HT-29 (cell line): ENCODE measurements at places on chromosomes 2 and 18. TPM values are rescaled to one million over a fixed set of nuclear protein-coding genes. Genes with fewer than 3 reads are reported as not detected.

The YWHAQ gene
- 294 and 342 TPM in 2 replicates for total RNA-seq

DNA sequence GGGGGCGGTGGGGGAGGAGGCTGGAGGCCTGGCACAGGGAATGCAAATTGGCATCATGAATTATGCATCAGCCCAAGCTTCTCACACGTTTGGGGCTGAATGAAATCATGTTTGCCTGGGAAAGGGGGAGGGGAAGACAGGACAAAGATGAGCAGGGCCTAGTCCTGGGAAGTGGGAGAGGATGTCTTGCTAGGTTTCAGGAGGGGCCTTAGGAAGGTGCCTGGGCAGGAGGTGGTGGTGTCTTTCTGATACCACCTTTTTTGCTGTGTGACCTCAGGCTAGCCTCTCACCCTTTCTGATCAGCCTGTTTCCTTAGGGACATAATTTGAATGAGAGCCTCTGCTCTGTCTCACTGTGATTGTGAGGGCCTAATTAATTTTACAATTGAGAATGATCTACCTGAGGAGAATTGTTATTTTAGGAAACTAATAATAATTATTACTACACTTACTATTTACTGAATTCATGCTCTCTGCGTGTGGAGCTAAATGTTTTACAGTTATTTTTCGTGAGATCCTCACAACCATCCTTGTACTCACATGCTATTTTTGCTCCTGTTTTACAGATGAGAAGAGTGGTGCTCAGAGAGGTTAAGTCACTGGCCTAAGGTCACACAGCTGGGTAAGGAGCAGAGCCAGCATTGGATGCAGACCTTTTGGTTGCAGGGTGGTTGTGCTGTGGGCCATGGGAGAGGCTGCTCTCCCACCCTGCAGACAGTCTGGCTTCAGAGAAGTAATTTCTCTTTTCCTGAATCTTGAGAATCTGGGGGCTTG, 39.6 kb downstream of the INHBB start:
- no peak for DNase-seq

GRCh38 chr2:20913491-20913890, 90.6 kb upstream of the LDAH start:
- DNase-seq: no peak

DNA sequence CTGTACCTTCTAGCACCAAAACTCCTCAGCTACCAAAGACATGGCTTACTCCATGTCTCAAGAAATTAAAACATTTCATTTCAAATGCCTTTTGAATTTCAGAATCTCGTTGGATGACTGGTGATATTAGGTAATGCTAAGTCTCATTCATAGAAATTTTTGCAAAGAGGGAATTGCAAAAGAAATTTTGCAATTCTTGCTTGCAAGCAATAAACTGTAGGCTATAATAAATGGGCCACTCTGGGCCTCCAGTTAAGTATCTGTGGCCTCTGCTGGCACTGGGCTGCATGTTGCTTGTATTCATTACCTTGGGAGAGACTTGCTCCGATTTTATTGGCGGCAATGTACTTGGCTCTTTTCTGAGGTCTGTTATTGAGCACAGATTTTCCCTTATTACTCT, 2.8 kb upstream of the LCLAT1 start:
- DNase-seq: no peak

GRCh38 chr2:118103951-118104940, 16.0 kb downstream of the INSIG2 start:
- DNase-seq: no peak
